Activated T-helper 9 cell treated with anti-CD3 and anti-CD28 coated beads, Interleukin-2, amount 50 U/mL, for 16 hours (primary cell): ENCODE measurements at places on chromosomes 13 and 19.
A peak's percentile ranks its signal among the peaks of the same experiment; 100 is the strongest.

DNA sequence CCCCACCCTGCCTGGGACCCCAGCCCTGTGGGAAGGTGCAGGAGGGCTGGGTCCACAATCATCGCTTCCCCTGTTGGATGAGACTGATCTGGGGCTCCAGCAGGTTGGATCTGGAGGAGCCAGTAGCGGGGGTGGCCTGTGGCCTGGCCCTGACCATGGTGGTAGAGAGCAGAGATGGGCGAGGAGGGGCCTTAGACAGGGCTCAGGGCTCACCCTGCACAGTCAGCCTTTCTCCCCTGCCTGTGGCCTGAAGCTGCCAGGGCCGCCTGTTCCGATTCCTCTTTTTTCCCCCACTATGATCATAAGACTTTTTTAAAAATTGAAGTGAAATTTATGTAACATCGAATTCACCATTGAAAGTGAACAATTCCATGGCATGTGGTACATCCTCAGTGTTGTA lies 18.2 kb downstream of the SIN3B start:
- DNase-seq = no peak

DNA sequence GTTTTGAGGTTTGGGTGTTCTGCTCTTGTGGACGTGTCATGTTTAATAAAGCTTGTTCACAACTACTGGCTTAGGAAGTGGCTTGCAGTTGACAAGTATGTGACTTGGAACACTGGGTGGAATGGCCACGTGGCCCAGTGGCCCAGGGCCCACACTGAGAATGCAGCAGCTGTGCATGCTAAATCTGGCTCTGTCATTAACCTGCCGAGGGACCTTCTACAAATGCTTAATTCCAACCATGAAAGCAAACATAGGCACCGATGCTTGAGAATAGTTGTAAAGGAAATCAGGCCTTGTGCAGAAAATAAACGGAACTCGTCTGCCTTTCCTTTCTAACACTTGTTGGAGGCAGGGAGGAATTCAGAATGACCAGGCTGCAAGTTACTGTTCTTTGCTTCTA lies 11.6 kb upstream of the CLDN10 start:
- no peak for DNase-seq

GRCh38 chr13:40433577-40433976 lies 232.9 kb downstream of the FOXO1 start:
- peak; percentile 13 for DNase-seq

DNA sequence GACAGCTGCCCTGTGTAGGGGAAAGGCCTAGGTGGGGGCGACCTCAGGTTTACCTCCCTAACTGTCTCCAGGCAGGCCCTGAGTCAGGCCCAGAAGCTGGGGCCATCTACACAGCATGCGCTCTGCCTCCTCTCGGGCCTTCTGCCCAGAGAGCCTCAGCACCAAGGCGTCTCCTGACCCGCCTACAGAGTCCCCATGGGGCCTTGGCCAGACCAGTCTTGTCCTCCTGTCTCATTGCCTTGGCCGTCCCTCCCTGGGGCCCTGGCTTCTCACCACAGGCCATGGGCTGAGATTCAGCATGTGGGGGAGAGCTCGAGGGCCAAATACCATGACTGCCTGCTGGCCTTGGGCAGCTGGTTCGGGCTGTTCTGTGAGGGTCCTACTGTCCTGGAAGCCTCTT lies 59.0 kb downstream of the SMARCA4 start:
- no peak for DNase-seq

DNA sequence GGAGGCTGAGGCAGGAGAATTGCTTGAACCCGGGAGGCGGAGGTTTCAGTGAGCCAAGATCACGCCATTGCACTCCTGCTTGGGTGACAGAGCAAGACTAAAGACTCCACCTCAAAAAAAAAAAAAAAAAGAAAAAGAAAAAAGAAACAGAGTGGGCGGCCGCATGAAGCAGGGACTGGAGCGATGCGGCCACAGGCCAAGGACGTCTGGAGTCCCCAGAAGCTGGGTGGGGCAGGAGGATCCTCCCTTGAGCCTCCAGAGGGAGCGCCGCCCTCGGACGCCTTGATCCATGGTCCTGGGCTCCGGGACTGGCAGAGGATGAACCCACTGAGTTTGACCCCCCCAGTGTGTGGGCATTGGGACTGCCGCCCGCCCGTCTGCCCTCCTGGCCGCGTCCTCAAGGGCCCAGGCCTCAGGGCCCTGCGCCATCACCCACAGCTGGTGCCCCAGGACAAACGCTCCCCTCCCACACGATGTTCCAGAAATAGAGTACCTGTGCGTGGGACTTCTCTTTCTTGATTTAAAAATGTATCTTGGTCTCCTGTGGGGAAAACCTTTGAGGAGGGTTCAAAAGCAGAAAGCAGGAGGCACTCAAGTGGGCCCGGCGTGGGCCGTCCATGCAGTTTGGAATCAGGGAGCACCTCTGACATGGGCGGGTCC lies 15.5 kb downstream of the BTBD2 start:
- no peak for DNase-seq

- DNase-seq = no peak
Measured at GRCh38 chr13:110155072-110155471, 151.9 kb downstream of the COL4A1 start.

GRCh38 chr13:19822673-19823072 lies 39.9 kb upstream of the PSPC1 start:
- no peak for DNase-seq

DNA sequence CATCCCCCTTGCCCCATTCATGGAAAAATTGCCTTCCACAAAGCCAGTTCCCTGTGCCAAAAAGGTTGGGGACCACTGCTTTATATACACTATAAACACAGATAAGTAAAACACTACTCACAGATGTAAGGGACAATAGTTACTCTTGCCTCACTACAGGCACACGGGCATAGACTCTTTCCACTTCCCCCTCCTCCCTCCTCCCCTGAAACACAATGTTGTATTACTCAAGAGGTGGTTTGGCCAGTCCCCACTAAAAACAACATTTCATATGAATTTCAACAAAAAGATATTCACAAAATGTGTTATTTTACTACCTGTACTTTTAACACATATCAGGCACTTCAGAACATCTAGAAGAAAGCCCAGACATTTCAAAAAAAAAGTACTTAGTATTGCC lies 45.1 kb downstream of the EPSTI1 start:
- DNase-seq = no peak

- DNase-seq = no peak
Measured at GRCh38 chr13:86825410-86825809, 845.8 kb upstream of the SLITRK5 start.

DNA sequence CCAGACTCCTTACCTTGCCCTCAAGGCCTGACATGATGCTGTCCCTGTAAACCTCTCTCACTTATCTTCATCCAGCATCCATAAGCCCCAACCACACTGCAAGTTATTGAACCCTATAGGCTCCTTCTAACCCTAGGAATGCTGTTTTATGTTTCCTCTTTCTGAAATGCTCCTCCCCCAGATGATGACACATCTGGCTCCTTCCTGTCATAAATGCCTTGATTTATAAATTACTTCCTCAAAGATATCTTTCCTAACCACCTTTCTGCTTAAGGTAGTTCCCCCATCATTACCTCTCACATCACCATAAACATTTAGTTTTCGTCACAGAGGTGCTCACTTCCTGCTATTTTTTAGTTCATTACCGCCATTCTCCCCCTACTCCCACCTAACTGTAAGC lies 12.3 kb downstream of the RUBCNL start:
- no peak for DNase-seq

GRCh38 chr13:42970824-42971690 lies 21.0 kb downstream of the EPSTI1 start:
- no peak for DNase-seq

GRCh38 chr19:5806133-5806489 lies 1.2 kb downstream of the NRTN start:
- no peak for DNase-seq

- no peak for DNase-seq
Measured at GRCh38 chr13:49502954-49503353, 7.2 kb downstream of the PHF11 start.

- no peak for DNase-seq
Measured at GRCh38 chr13:35649162-35649561, 172.7 kb upstream of the MAB21L1 start.

DNA sequence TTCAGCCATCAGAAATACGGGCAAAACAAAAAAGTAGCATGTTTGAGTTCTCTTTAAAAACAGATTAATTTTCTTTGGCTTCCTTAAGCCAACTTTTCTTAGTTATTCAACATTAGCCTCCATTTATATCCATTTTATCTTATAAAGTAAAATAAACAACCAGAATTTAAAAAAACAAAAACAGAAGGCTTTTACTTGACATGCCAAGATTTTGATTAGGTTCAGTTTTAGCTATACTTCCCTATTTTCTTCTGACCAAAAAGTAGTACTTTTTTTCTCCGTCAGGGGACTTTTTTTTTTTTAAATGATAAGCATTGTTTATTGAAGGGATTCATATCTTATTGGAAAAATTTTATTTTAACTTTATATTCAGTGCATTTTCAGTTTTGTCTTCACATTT lies 18.1 kb downstream of the RNASEH2B start:
- no peak for DNase-seq

DNA sequence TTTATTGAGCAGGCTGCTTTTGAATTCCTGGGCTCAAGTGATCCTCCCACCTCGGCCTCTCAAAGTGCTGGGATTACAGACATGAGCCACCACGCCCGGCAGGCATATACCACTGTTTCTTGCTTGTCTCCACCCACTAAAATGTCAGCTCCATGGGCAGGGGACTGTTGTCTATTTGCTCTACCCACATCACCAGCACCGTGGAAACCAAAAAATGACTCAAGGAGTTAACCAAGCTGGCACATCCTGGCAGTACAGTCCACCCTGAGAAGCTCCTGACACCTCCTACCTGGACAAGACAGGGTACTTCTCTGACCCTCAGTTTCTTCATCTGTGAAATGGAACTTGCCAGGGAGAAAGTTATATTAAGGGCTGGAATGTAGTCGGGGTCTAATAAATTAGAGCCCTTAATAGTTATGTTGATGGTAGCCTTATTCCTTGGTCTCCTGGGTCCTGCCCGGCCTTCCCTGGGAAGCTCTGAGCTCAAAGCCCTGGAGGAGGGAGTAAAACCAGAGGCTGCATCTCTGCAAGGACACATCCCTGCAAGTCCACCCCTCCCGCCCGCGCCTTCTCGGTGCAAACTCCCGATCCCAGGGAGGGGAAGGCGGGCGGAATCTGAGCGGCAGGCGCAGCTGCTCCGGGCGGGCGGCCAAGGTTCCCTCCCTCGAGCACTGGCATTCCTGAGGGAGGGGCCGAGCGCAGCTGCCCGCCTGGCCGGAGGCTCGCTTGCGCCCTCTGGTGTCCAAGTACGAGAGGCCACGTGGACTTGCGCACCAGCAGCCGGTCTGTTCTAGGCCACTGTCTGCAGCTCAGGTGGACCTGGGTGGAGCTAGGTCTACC lies 14.1 kb downstream of the RDH8 start:
- DNase-seq = peak; percentile 68

GRCh38 chr19:51093510-51094345 lies 11.0 kb upstream of the KLK14 start:
- no peak for DNase-seq

DNA sequence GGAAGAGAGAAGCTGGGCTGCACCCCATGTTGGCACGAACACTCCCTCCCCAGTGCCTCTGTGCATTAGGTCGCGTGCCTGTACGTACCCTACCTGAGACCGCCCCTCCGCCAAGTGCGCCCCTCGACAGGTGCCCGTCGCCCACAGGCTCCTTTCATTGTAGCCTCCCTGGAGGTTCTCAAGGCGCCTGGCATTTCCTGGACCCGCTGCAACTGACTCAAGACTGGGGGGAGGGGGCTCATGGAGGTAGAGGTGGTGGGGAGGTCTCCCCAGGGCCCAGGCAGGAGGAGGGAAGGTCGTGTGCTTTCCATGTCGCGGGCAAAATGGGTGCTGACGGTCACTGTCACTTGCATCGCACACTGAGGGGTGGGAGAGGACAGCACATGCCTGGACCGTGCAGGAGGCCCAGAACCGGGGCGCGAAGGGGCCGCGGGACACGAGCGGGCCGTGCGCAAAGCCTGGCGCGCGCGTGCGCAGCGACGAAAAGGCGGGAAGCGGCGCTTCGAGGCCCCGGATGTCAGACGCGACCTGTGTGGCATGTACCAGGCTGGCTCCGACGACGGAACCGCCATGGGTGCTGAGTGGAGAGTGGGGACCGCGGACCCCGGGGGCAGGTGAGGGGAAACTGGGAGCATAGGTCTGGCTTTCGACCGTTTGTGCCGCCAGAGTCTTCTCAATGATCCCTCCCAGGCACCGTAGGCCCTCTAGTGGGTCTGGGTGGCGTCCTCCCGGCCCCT lies 16.5 kb downstream of the NFIX start:
- DNase-seq = no peak

DNA sequence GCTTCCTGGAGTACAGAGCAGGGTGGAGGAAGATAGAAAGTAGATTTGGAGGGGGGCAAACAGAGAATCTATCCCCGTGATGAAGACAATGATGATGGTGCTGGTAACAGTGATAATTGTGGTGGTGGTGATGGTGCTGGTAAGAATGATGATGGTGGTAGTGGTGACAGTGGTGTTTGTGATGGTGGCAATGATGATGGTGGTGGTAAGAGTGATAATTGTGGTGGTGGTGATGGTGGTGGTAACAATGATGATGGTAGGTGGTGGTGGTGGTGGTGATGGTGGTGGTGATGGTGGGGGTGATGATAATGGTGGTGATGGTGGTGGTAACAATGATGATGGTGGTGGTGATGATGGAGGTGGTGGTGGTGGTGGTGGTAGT lies 169.8 kb downstream of the TSHZ3 start:
- DNase-seq = no peak

DNA sequence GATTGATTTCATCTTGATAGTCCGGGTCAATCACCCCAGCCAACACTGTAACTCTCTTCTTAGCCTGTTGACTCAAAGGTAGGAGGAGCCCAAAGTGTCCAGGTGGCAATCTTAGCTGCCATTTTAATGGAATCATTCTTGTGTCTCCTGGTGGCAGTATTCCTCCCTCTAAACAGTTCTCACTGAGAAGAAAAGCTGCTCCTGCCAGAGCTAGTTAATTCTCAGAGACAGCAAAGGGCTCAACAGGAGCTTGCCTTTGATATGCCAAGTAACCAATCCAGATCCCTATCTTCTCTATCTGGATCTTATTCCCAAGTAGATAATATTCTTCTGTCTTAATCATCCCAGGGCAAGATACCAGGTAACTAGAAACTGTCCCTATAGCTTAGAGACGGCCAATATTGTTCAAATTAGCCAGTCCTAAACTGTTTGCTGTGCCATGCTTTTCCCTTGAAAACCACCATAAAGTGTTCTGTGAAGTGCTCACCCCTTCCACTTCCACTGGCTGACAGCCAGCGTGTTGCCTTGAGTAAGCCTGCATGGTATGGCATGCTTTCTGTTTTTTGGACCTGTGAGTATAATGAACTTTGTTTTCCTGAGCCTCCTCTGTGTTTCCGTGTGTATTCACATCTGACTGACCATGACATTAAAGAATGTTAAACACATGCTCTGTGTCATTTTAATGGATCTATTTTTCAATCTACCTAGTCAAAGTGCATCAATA lies 463.7 kb upstream of the SLITRK5 start:
- DNase-seq = no peak

GRCh38 chr13:26600343-26600742 lies 42.9 kb downstream of the WASF3 start:
- DNase-seq = no peak

- no peak for DNase-seq
Measured at GRCh38 chr19:47761566-47761965, 16.2 kb downstream of the NOP53 start.
